Activated T-cell treated with anti-CD3 and anti-CD28 coated beads for 24 hours (primary cell): ENCODE measurements at places on chromosomes 13 and 19.
A peak's percentile ranks its signal among the peaks of the same experiment; 100 is the strongest.

GRCh38 chr19:9937001-9937411 is 691 bp upstream of the OLFM2 start:
- DNase-seq: no peak

DNA sequence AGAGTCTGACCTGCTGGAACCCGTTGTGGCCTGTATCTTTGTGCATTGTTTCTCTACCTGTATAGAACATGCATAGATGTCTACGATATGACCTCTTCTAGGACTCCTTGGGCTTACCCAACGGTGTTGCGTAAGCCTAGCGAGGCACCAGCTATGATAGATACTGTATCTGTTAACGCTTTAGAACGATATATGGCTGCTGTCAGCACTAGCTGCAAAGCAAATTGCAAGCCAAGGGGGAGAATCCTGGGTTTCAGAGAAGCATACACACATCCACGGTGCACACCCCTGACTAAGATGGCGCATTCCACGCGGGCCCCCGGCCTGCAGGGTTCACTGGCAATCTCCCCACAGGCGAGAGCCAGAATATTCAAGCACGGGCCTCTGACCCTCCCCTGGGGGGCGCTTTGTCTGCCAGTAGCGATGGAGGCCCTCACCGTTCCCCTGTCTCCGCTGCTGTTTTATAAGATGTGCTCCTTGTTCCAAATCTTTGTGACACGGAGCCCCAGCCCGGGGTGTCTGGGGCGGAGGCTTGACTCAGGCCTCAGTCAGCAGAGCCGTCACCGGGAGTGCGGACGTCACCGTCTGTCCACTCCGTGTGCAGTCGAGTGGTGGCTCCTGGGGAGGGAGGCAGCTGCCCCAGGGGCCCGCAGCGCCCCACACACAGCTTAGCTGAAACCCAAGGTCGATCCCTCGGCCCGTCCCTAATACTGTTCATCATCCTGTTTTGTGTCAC is 12.9 kb upstream of the RPS15 start:
- DNase-seq: no peak

GRCh38 chr19:7930765-7931164 is 4.8 kb upstream of the CTXN1 start:
- no peak for DNase-seq

DNA sequence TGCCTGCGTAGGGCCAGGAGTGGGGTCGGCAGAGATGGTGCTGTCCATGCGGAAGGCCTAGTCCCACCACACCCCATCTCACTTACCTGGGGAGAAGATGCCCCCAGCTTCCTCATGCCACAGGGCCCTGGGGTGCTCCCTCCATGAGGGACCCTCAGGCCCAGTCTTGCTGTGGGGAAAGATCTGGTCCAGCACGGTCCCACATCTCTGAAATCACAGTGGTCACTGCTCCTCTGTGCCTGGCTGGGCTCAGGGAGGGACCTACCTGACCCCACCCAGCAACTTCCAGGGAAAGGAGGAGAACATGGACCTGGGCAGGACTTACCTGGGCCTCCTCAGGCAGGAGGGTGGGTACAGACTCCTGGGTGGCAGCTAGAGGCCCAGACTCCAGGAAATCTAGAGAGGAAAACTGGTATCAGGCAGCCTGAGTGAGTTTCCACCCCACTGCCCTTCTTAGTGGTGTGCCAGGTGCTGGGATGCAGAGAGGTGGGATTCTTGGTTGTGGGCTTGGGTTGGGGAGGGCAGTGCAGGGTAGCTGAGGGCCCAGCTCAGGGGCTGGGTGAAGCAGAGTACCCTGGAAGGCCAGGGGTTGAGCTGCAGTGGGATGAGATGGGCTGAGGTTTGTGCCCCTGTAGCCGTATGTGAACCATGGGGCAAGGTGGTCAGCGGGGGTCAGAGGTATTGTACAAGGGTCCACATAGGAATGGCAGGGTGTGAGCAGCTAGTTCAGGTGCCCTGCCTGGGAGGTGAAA is 3.8 kb downstream of the MZF1 start:
- DNase-seq: no peak

- no peak for DNase-seq
These were observed 679.3 kb upstream of the GPC6 start for GRCh38 chr13:92547266-92547665.

DNA sequence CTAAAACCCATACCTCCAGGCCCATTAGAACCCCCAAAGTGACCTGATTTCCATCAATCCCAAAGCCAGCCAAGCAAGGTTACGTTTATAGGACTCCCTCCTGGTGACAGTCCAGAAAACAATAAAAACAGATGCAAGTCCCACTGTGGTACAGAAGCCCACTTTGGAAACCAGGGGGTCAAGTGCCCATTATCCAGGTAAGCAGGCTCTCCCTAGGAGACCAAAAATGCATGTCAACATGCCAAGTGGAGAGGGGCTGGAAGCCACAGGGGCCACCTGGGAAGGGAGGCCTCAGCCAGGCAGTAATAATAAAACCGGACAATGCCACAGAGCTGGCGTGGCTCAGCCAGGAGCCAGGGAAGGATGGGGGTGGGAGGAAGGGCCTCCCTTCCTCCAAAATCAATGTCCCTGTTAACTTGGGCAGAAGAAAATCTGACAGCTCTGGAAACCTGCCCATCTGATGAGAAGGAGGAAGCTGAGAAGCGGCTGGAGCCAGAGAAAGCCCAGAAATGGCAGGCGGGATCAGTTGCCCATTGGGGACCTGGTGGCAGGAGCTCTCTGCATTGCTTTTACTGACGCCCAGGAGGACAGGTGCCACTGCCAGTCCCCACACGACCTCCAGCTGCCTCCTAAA is 160.4 kb downstream of the ZIC5 start:
- no peak for DNase-seq

GRCh38 chr13:30576528-30576927 is 41.2 kb upstream of the USPL1 start:
- peak; percentile 23 for DNase-seq

DNA sequence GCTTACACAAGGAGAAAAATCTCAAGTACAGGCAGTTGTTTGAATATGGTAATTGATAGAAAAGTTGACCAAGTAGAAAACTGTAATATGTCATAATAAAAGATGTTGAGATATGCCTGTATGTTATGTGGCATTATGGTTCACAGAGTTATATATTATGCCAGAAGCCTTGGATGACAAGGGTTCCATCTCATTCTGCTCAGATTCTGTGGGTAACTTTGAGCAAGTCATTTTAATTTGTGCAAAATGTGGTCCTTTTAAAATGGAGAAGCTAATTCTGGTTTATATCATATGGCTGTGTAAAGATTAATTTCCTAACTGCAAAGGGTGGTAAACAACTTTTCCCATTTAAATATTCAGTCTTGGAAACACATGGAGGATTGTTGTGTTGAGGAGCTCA is 180.9 kb downstream of the GPC6 start:
- no peak for DNase-seq

DNA sequence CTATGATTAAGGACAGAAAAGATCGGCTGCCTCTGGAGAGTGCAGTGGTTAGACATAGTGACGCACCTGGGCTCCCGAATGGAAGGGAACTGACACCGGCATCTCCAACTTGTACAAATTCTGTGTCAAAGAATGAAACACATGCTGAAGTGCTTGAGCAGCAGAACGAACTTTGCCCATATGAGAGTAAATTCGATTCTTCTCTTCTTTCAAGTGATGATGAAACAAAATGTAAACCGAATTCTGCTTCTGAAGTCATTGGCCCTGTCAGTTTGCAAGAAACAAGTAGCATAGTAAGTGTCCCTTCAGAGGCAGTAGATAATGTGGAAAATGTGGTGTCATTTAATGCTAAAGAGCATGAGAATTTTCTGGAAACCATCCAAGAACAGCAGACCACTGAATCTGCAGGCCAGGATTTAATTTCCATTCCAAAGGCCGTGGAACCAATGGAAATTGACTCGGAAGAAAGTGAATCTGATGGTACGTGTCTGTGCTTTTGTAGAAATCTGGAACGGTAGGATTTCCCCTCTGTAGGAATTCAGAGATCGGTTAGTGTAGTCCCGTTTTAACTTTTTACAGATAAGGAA is 16.9 kb downstream of the ERCC5 start:
- no peak for DNase-seq

DNA sequence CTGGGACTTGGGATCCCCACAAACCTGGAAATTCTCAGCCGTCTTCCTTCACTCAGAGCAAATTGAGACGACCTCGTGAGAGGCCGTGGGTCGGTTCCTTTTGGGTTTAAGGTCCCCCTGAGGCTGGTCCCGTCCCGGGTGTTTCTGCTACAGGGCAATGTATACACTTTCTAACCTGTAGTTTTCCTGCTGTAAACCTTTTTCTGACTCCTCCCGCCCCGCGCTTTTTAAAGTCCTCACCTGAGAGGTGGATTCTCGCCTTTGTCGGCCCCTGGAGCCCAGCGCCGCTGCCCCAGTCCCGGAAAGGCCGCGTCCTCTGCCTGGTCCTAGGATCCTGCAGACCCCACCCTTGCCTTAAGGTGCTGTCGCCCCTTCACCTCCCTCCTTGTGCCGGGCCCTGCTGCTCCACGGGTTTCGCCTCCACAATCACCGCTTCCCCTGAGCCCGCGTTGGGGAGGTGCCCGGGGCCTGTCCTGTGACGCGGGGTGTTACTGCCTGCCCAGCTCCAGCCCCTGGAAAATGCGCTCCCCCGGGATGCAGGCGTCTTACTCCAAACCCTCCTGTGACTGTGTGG is 391 bp downstream of the ZNF761 start:
- DNase-seq: peak; percentile 9

- no peak for DNase-seq
These were observed 2.6 kb upstream of the CYP4F2 start for GRCh38 chr19:15900504-15900903.

- no peak for DNase-seq
These were observed 8.4 kb upstream of the UPF3A start for GRCh38 chr13:114272977-114273376.

GRCh38 chr19:10228920-10229319 is 2.2 kb downstream of the S1PR2 start:
- DNase-seq: no peak

- no peak for DNase-seq
These were observed 259.5 kb downstream of the NHLRC3 start for GRCh38 chr13:39297664-39298171.

DNA sequence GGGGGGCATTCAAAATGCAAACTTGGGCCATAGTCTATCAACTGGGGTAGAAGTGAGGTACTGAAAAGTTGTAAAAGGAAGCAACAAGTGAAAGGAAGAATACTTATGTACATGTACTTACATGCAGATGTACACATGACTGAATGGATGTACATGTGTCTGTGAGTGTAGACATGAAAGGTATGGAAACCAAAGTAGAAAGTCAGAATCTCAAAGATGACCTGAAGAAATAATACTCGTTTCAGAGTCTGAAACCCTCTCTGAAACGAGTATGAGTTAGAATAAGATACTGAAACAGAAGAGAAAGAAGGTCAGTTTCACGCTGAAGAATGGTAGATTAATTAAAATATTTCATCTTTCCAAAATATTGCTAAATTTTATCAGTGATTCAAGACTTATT is 13.9 kb downstream of the DZIP1 start:
- no peak for DNase-seq

DNA sequence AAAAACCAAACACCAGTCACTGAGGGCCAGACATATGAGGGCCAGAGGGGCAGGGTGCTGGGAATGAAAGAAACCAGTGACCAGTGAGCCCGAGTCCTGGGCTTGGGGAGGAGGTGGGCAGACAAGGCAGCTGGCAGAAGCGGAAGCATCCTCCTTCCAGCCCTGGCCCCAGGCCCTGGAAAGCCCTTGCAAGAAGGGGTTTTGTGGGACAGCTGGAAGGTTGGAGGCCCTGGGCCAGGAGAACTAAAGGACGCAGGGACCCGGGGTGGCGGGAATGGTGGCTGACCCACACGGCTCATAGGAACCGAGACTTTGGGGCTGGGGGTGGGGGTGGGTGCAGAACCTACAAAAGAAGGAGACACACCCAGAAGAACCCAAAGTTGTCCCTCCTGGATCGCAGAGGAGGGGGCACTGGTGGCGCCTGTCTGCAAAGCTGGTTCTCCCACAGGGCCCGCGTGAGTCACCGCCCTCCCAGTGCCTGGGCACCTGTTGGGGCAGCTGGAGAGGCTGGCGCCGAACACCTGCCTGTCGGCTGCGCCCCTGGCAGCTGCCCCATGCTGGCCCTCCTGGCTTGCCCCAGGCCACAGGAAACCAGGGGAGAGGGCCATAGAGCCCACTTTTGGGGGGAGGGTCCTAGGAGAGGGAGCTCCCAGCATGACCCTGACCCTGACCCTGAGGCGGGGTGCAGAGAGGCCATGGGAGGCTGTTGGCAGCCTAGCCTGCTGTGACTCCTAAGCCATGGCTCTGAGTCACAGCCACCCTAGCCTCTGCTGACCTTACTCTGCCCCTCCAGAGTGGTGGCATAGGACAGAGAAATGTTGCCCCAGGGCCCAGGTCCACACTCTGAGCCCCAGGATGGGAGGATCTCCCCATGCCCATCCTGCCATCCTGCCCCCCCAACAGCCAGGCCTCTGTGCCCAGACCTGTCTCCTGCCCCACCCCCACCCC is 802 bp downstream of the DMPK start:
- no peak for DNase-seq

DNA sequence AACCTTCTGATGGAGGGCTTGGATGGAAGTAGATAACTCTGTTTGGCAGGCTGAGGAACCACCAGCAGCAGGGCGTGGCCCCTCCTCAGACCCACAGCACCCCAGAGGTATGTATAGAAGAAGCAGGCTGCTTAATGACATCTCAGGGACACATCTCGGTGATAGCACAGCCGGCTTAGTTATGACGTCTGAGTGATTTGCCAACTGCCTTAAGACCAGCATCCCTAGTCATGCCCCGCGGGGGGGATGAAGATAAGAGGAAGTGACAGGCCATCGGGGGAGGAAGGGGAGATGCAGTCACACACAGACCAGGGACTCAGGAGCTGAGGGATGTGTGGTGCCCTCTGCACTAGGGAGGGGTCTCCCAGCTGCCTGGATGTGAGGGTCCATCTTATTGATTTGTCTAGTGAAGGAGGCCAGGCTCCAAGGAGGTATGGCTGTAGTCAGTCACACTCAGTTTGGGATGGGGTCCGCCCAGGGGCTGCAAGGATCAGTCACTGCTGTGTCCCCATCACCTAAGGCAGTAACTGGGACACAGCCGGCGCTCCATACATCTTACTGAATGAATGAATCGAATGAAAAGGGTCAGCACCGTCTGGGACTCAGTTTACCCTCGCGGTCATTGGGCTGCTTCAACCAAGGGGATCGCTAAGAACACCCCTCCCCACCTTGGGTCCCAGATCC is 19.2 kb upstream of the ERCC1 start:
- no peak for DNase-seq

DNA sequence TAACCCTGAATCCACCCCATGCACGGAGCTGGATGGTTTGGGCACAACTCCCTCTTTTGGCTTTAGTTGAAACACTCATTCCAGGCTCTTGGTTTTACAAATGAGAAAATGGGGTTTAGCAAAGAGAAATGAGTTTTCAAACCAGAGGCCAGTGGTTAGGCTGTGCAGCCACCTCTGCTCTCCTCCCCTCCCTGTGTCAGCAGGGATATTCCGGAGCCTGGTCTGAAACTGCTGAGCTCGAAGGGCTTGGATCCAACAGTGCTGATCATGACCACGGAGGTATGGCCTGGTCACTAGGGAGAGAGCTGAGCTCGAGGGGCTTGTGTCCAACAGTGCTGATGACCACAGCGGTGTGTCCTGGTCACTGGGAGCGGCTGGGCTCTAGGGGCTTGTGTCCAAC is 41.5 kb downstream of the ZNF787 start:
- DNase-seq: no peak
